ENCODE measurements at places on chromosomes 13 and 19.

DNA sequence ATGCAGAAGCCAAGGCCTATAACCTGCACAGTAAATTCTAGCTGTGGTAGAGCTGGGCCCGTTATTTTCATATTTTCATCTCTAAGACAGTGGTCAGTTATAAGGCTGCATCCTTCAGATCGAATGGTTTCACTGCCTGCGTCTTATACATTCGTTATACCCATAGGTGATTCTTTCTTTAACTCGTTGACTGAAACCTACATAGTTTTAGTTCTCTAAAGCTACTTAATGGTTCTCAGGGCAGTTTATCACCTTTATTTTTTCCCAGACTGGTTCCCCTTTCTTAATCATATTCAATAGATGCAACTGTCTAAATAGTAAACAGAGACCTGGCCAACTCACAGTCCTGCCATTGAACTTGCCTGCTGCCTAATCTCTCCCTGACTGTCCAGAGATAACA is 615.3 kb upstream of the SLITRK1 start:
- DNase-seq: no peak

DNA sequence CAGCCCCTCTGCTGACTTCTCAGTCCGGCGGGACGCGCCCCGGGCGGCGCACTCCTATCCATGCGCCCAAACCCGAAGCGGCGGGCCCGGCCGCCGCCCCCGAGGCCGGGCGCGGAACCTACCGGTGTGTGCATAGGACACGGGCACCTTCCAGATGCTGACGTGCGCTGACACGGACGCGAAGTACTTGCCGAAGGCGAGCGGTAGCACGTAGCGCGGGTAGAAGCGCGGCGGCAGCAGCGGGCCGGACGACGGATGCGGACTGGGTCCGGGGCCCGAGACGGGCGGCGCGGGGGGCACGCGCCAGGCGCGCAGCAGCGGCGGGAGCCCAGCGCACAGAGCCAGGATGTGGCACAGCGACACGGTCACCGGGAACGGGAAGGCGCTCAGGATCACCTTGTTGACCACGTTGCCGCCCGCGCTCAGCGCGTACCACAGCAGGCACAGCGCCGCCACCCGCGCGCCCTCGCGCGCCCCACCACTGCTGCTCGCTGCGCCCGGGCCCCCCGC is 338 bp downstream of the SLC35E1 start:
- DNase-seq: no peak

GRCh38 chr13:51025245-51025905 is 85.7 kb downstream of the C13orf42 start:
- no peak for DNase-seq

DNA sequence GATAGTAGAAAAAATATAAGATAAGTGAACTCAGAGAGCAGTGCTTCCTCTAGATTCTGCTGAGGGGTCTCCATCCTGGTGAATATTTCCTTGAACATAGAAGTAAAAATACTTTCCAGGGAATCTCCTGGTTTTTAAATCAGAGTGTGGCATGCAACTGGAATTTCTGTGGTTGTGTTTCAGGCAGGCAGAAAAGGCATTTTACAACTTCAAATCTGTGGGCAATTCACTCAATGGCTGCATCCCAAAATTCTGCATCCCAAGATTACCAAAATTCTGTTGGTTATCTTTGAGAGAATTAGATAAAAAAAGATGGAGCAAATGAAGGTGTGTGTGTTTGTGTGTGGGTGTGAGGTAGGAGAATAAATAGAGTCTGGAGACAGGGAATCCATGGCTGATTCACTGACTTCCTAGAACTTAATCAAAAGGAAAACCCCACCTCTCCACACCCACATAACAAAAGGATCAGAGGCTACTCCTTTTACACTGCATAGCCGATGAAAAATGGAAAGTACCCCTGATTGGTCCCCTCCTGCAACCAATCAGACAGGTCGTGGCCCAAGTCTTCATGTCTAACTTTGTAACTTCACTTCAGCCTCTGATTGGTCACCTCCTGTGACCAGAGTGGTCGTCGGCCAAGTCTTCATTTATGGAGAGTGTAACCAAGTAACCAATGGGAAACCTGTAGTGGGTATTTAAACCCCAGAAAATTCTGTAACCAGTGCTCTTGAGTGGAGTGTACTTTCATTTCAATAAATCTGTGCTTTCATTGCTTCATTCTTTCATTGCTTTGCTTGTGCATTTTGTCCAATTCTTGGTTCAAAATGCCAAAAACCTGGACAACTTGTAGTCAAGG is 112.8 kb downstream of the DLEU7 start:
- no peak for DNase-seq

DNA sequence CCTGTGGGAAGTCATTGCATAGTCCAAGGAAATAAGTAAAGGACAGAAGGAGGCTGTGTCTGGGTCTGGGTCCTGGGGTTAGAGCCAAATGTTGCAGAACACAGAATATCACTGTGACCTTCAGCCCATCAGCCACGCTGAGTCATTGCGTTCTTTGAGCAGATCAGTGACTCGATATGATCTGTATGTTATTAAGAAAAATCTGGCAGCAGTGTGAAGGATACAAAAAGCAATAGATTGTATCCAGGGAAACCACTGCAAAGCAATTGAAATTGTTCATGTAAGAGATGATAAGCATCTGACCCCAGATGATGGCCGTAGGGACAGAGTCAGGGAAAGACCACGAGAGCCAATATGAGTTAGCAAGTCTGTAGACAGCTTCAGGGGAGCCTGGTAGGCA is 1575.1 kb upstream of the SLC10A2 start:
- no peak for DNase-seq

- DNase-seq: no peak
Observed at GRCh38 chr13:42612021-42612765, 38.2 kb downstream of the TNFSF11 start.

DNA sequence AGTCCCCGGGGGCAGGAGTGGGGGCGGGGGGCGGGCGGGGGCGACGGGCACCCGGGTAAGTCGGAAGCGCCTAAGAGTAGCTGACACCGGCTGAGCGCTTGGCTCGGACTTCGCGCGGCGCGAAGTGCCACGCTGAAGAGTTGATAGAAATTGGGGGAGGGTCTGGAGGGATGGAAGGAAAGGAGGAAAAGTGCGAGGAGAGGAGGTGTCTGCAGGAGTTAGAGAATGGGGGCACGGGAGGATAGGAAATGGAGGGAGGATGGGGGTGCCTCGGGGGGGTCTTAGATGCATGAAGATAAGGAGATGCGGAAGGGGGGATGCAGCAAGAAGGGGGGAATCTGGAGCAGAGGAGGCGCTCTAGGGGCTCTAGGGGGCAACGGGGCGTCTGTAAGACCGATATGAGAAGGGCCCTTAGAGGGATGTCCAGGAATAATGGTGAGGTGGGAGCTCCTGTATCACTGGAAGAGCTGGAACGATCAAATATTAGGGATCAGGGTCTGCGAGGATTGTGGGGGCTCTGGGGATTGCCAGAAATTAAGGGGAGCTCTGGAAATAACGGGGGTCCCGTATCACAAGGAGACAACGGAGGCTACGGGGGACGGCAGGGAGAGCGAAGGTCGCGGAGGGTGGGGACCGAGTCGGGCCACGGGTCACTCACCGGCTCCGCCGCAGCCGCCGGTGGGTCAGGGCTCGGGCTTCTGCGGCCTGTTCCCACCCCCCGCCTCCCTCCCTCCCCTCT is at the start of gene MYPOP:
TSS of gene MYPOP (minus strand) at position 702 of the 739 bp plus-strand sequence. CDS start 840 bp downstream, outside the sequence.
- DNase-seq: no peak

GRCh38 chr13:49298903-49299605 is 51.3 kb downstream of the CDADC1 start:
- no peak for DNase-seq

- DNase-seq: no peak
Observed at GRCh38 chr13:44484562-44485138, 91.5 kb downstream of the TSC22D1 start.

DNA sequence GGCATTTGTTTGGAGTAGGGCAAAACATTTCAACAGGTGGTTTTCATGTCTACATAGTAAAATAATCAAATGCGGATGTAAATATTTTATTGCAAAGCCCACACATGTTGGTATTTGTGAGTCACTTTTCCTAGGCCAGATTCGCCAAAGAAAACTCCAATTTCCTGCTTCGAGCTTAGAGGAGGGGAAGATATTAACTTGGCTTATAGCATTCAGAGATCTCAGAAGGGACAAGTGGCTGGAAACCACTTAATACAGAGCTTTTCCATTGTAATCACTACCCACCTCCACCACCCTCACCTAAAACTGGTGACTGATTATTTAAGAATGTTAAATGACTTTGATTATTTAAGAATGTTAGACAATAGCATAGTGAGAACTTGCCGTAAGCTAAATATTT is 530.6 kb upstream of the SPRY2 start:
- no peak for DNase-seq

- DNase-seq: no peak
Observed at GRCh38 chr13:30119476-30119875, 187.9 kb downstream of the KATNAL1 start.

GRCh38 chr19:808423-808775 is 11.1 kb downstream of the PTBP1 start:
- DNase-seq: no peak

- no peak for DNase-seq
Observed at GRCh38 chr13:99516153-99516929, 15.1 kb downstream of the TM9SF2 start.

- no peak for DNase-seq
Observed at GRCh38 chr19:54151362-54152035, 8.0 kb downstream of the LENG1 start.

DNA sequence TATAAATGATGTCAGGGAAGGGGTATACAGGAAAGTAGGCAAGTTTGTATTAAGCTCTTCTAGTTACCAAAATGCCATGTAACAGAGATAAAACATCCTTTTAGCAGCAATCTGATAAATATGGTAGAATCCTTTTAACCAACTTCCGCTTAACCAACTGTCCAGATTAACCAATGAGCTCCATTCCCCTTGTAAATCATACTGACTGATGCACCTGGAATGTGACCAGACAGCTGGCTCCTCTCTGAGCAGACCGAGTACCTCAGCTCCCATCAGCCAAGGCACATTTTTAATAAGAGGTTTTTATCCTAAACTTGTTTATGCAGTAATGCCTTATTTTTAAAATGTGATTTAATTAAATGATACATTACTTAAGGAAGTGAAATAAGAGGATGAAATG is 66.4 kb downstream of the KLF12 start:
- DNase-seq: no peak

DNA sequence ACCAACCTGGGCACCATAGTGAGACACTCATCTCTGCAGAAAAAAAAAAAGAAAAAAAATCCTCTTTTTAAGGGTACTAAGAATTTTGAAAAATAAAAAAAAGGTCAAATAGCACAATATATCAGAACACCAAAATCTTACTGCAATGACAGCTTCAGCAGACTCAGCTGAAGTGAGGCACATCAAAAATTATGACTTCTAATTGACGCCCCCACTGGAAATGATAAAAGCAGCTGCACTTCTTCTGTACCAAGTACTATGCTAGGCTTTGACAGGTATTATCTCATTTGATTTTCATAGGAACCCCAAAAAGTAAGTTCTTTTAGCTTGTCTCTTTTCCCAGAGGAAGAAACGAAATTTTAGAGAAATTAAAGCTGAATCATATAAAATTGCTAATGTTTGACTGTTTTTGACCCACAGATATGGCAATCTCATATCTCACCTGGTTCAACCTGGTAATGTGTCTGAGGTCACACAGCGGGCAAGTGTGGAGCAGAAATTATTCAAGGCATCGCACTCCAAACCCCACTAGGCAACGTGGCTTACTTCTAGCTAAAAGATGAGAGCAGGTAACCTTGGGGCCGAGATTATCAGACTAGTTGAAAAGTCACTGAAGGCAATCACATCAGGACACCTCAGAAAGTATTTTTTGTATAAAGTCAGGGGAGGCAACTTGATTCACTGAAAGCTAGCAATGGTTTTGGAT is 78.1 kb downstream of the TNFSF11 start:
- DNase-seq: no peak

DNA sequence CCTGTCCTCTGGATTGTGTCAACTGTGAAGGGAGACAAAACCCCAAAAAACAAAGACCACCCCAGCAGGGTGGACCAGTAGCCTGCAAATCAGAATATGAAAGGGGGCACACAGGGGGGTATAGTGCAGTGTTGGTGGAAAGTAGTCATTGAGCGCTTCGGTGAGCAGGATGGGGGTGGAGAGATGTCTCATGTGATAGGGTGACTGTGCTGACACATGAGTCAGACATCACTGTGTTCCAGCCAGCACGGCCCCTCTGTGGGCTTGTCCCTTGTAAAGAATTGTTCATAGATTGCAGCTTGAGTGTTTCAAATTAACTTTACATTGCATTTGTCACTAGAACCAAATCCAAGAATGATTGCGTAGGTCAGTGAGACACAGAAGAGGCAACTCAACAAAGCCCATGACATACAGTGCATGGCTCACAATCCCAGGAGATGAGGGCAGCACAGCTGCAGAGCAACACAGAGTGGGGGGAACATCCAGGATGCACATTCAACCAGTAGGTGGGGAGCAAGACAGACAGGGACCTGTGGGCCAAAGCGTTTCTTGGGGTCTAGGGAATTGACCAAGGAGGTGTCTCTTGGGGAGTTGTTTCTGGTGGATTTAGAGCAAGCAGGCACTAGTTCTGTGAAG is 7.5 kb downstream of the ZNF440 start:
- DNase-seq: no peak

DNA sequence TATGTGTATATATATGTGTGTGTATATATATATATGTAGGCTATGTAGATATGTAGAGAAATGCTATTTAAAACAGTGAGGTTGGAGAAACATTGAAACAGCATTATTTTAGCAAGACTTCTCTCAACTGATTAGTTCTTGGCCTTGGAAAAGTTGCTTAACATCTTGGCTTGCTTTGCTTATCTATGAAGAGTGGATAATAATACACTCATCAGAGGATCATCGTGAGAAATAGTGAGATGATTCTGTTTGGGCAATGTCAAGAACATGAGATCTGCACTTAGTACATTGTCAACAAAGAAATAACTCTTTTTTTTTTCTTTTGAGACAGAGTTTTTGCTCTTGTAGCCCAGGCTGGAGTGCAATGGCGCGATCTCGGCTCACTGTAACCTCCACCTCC is 128.3 kb downstream of the KLF5 start:
- DNase-seq: no peak

DNA sequence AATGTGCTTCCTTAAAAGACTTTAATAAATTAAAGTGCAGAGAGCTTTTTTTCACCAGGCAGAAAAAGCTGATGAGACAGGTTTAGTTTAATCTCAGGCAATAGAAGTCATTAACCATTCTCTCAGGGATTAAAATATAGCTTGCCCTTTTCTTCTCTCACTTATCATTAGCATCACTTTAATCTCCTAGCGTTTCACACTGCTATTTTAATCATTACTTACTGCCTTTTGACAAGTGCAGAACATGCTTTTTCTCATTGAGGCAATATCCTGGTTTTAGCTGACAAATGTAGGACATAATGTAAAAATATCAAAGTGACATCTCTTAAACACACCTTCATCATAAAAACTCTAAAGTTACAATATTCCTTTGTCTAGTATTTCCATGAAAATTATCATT is 94.6 kb downstream of the DACH1 start:
- DNase-seq: no peak

- DNase-seq: no peak
Observed at GRCh38 chr13:57527114-57527735, 104.3 kb upstream of the PCDH17 start.

DNA sequence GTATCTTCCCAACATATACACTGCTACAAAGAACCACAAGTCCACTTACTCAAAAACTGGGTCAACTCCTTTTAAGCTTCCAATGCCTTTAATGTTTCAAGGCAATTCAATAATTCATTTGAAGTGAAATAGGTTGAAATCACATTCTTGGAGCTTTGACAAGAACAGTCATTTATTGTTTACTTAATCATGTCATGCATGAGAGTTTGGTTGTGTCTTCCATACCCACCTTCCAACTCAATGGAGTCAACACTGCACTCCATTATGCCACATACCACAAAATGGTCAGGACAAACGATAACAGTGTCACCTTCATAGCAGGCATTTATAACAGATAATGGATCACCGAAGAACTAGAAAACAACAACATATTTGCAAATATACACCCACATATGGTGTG is 506.3 kb downstream of the UQCRFS1 start:
- no peak for DNase-seq
